ENCODE measurements at places on chromosomes 7 and 10.

DNA sequence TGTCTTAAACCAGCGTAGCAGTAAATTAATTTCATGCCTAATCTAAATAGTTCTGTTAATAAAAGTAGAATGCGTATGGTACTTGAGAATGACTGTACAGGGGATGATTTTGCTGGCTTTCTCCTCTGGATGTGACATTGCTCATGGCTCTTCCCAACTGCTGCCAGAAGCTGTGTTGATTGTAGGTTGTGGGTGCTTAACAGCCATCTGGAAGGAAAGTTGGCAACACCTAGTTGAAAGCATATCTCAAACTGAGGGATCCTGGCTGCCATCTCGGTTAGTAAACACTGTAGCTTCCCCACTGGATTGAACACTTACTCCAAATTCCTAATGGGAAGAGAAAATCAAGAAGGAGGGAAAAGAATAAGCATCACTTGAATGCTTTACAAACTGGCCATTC, 130.9 kb downstream of the NXPH1 start:
- no peak for DNase-seq

GRCh38 chr7:50056131-50056530, 36.9 kb downstream of the ZPBP start:
- no peak for DNase-seq

GRCh38 chr7:94386416-94386815, 8.3 kb upstream of the COL1A2 start:
- no peak for DNase-seq

- no peak for DNase-seq
Measured at GRCh38 chr7:122380992-122381391, 76.4 kb upstream of the FEZF1 start.

- DNase-seq = no peak
Measured at GRCh38 chr10:8830048-8830447, 775.6 kb downstream of the GATA3 start.

DNA sequence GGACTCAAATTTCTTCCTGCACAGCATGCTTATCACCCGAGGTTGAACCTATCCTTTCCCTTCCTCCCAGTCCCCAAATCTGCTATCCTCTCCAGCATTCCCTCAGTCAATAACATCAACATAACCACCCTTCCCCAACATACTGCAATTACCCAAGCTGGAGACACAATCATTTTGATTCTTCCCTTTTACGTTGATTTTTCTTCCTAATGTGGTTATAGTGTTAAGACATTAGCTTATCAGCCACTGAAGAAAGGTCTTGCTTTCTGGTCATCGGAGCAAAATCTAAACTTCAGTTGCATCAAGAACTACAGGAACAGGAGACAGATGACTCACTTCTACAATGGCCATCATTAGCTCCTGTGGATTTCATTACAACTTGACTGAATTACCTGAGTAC, 3.5 kb upstream of the HBP1 start:
- no peak for DNase-seq

- DNase-seq = no peak
Measured at GRCh38 chr10:7409045-7409731, 1.6 kb downstream of the SFMBT2 start.

GRCh38 chr7:40682696-40683095, 547.9 kb downstream of the SUGCT start:
- no peak for DNase-seq

DNA sequence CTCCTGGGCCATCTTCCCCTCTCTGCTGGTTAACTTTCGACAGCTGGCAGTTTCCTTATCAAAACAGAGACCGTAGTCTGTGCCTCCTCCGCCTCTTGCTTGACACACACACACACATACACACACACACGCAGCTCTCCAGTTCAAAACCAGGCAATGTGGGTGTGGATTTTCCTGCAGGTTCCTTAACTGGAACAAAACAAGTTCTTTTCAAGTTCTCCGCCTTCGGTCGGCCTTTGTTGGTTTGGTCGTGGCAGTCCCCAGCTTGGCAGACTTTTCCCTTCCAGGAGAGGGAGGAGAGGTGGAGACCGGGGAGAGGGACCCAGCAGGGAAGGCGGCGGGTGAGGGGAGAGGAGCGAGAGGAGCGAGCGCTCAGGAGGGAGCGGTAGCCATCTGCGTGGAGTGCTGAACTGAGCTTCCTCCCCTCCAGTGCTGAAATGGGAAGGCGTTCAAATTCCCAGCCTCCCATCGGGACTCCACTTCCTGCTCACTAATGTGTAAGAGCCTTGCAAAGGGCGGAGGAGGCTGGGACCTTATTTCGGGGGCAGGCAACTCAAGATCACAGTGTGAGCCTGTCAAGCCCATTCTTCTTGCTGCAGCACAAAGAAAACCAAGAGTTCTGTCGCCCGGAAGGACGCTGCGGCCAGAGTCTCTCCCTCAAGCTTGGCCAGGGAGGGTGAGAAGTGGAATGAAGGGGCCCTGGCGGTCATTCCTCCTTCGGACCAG, 120.6 kb downstream of the PRPF18 start:
- DNase-seq = no peak

GRCh38 chr10:4138146-4138721, 353.2 kb upstream of the KLF6 start:
- no peak for DNase-seq

DNA sequence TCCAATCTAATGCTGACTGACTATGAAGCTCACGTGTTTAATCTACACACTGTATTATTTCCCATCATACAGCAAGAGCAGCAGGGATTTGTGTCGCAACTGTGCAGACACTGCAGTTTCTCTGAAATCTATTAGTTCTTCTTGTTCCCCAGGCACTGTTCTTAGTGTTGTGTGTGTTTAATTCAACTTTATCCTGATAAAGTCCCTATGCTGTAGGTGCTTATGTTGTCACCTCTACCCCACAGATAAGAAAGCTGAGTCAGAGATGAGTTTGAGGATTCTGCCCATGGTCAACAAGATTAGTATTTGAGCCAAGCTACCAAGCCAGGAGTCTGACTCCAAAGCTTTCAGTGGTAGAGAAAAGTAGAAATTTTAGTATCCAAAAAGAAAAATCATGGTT, 22.5 kb upstream of the EPHB6 start:
- no peak for DNase-seq

DNA sequence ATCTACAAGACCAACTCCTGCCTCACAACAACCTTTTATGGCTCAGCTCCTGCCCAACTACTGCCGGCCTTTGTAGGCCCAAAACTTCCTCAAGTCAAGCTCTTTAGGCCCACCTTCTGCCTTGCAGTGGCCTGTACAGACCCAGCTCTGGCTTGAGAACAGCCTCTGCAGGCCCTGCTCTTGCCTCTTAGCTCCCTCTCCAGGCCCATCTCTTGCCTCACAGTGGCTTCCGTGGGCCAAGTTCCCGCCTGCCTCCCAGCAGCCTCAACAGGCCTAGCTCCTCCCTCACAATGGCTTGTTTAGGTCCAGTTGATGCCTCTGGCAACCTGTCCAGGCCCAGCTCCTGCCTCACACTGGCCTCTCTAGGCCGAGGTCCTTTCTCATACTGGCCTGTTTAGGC, 32.4 kb upstream of the VKORC1L1 start:
- no peak for DNase-seq

GRCh38 chr10:103472005-103472404, 7.0 kb downstream of the CALHM3 start:
- no peak for DNase-seq

GRCh38 chr7:115368998-115369397, 447.1 kb downstream of the MDFIC start:
- DNase-seq = no peak

GRCh38 chr10:90162271-90162853, 461.0 kb downstream of the KIF20B start:
- DNase-seq = no peak

DNA sequence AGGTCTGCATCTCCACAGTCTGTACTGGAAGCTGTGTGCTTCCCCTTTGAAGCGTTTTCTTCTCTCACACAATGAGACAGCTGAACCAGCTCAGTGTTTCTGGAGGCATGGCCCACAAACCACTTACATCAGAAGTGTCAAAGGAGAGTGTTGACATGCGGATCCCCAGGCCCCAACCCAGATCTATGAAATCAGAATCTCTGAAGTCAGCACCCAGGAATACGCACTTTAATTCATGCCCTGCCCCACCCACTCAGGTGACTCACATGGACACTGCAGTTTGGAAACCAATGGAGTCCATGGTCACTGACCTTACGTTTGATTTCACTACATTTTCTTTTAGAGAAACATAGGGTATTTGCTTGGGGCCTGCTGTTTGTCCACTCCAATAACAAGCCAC, 19.0 kb downstream of the TLL2 start:
- no peak for DNase-seq

DNA sequence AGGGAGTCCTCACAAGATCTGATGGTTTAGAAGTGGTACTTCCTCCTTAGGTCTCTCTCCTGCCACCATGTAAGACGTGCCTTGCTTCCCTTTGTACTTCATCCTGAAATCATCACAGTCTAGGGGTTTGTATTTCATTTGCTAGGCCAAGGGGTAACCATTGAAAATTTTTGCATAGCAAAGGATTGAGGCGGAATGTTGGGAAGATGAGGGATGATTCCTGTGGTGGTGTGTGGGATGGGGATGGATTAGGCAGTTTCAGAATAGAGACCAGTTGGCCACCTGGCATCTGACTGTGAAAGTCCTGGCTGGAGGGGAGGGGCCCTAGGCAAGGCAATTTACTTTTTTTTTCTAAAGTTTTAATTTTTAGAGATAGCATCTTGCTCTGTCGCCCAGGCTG, 222.9 kb downstream of the CAMK1D start:
- no peak for DNase-seq

- DNase-seq = no peak
Measured at GRCh38 chr7:101953248-101953819, 135.9 kb downstream of the CUX1 start.

DNA sequence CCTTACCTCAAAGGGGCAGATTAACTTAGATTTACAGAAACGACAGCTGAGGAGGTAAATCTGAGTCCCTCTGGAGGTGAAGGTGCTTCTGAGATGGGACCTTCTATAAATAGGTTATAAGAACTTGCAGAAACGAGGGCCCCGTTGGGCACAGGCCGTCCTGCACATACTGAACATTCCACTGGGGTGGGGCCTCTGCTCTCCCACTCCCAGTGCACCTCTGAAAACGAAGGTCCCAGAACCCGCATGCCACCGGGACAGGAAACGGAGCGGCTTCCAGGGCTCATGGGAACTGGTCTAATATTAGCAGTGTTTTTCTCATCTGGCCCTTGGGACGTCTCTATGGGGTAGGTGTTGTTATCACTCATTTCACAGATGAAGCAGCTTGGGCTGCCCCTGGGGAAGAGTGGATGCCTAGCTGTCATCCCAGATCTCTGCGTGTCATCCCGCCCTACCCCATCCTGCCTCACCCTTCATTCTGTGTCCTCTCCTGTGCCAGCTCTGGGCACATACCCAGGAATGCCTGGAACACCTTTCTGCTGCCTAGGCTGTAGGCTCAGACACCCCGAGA, 19.6 kb downstream of the C10orf62 start:
- DNase-seq = no peak

DNA sequence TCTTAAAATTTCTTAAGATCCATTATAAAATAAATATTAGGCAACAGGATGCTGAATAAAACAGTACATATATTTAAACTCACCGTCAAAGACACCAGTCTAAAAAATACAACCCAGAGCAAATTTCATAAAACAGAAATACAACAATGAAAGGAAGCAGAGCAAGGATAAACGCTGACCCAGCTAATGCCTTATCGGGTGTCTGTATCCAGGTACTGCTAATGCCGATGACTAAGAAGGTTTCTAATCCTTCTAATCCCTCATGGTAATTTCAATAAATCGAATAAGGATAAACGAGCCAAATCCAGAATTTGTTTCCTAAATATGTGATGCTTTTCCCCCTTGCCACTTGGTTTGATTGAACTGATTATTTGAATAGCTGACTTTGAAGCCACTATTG, 1.7 kb downstream of the HYCC1 start:
- no peak for DNase-seq

DNA sequence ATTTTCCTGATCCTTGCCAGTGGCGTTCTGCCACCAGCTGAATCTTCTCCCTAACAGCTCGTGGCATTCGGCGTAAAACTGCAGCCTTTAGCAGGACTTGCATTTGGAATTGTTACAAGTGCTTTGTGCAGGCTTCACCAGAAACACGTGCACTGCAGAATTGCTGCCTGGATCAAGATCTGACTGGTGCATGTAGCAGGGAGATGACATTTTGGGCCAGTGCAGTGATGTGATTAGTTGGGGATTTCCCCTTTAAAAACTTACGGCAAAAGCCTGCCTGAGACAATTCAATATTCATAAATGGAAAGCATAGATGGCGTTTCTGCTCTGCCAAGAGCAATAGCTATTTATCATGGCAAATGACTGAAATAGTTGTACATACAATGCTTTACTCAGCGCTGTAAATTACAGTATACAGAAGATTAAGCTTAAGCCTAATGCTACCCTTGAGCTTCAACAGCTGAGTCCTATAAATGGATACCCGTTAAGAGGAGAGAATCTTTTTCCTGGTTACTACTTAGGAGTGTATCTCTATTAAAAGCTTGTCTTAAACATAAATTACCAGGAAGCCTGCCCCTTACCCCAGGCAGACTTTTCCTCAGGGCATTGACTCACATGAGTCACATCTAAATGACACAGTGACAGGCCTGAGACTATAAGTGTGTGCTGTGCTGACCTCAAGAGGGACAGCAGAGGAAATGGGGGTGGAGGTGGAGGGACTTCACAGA, 106.3 kb downstream of the ATXN7L1 start:
- no peak for DNase-seq

GRCh38 chr7:91913612-91914011, 27.1 kb upstream of the AKAP9 start:
- DNase-seq = no peak

- no peak for DNase-seq
Measured at GRCh38 chr7:65338346-65338745, 35.3 kb upstream of the ZNF92 start.

DNA sequence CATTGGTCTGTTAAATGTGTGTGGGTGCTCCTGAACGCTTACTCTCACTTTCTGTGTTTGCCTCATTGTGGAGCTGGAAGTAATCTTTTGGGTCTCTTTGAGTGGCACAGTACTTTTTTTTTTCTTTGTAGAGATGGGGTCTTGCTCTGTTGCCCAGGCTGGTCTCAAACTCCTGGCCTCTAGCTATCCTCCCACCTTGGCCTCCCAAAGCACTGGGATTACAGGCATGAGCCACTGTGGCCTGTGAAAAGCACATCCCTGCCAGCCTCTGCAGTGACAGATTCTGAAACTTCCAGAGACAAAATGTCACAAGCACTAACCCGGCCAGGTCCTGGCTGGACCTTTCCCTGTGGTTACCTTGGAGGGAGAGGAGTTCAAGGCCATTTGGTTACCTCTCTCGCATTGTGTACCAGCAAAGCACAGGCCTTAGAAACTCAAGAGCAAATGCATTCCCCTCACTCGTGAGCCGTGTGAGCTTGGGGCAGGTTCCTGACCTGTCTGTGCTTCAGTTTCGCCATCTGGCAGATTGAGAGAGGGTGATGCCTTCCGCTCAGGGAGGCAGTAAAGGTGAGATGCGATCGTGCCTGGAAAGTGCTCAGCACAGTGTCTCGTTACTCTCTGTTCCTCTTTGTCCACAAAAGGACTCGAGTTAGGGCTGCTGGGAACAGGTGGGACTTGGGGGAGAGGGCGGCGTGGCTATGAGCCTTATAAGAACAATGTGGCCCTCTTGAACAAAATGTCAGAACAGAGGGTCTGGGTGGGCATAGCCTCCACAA, 72.6 kb upstream of the SEPHS1 start:
- no peak for DNase-seq

- no peak for DNase-seq
Measured at GRCh38 chr7:141960687-141961422, 12.7 kb downstream of the TAS2R38 start.

- DNase-seq = no peak
Measured at GRCh38 chr7:137846549-137846826, 286 bp downstream of the DGKI start.

- DNase-seq = no peak
Measured at GRCh38 chr7:99551334-99551733, 580 bp downstream of the FAM200A start.

- no peak for DNase-seq
Measured at GRCh38 chr10:30705625-30706149, 76.1 kb upstream of the LYZL2 start.

Measured in stimulated activated CD8-positive, alpha-beta memory T cell treated with anti-CD3 and anti-CD28 coated beads, Interleukin-4, amount 100 ng/mL, for 1 hour (primary cell).